ENCODE measurements at places on chromosomes 11 and 22.

- no peak for DNase-seq
Measured at GRCh38 chr22:36469094-36469710, 12.2 kb downstream of the TXN2 start.

DNA sequence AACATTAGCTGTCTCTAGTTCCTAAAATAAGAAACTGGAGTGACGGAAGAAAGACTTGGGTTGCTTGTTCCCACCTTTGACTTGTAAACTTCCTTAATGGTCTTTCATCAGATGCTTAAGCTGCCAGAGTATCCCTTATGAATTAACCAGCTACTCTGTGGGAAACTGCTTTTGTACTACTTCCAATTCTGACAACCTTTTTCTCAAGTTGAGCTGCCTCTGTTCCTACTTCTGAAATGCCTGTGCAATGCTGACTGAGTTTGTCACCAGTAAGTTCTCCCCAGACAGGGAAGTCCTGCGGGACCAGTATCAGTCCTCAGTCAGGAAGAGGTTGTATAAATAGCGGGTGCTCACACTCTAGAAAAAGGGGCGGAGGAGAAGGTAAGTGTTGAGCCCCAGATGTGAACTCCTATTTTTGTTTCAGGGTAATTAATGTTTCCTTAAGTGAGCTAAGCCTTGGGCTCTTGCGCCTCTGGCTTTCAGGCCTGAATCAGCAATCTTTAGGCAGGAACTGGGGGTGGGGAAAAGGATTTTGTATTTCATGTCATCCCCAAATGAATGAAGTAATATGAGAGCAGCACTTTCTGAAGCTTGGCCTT is 67.2 kb downstream of the CECR2 start:
- DNase-seq = no peak

- no peak for DNase-seq
Measured at GRCh38 chr22:19886605-19887255, 32.1 kb upstream of the GNB1L start.

- DNase-seq = no peak
Measured at GRCh38 chr22:28907311-28908008, 24.1 kb downstream of the ZNRF3 start.

DNA sequence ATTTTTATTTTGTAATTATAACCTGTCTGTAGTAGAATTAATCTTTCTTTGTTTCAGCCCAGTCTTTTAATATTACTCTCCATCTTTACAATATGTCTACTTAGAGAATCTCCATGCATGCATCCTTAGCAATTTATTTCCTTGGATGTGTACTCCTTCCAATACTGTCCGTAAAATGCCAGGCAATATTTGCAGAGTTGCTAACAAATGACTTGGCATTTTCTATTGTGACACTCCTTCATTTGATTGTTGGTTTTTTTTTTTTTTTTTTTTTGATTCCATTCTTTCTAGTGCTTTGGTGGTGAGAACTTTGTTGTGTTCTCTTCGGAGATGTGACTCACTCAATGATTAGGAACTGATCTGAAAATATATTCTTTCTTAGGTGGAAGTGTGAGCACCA is 220.3 kb downstream of the CNTN5 start:
- no peak for DNase-seq

- no peak for DNase-seq
Measured at GRCh38 chr22:49475253-49475652, 352.4 kb downstream of the BRD1 start.

- no peak for DNase-seq
Measured at GRCh38 chr22:44557064-44557748, 59.2 kb upstream of the RTL6 start.

- DNase-seq = peak; percentile 39
Measured at GRCh38 chr22:30386960-30387827, at the start of gene RNF215. RNF215 (minus strand) TSS chr22:30387411; CDS start chr22:30387313, 98 bp downstream.

GRCh38 chr22:29092243-29092642 is 19.4 kb downstream of the KREMEN1 start:
- no peak for DNase-seq

DNA sequence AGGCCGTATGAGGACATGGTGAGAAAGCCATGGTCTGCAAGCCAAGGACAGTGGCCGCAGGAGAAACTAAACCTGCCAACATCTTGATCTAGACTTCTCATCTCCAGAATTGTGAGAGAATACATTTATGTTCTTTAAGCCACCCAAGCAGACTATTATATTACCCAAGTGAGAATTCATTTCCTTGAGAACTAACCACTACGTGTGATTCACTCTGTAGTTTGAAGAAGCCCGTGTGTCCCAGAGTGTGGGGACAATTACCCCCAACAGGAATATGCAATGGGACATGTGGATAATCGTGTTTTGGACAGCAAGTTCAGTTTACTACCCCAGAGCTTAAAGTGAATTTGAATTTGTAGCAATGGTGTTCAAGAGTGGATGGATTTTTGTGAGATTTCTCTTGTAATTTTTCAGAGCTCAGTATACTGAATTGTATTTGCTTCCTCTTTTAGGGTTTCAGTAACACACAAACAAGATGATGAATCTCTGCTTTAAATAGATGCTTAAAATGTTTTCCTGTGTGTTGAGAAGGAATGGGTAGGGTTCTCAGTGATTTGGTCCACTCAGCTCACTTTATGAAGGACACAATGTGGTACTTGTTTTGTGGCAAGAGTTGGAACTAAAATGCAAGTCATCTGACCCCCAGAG is 100.0 kb upstream of the ARHGAP20 start:
- no peak for DNase-seq

GRCh38 chr22:45775062-45775461 is 103.4 kb downstream of the ATXN10 start:
- no peak for DNase-seq

DNA sequence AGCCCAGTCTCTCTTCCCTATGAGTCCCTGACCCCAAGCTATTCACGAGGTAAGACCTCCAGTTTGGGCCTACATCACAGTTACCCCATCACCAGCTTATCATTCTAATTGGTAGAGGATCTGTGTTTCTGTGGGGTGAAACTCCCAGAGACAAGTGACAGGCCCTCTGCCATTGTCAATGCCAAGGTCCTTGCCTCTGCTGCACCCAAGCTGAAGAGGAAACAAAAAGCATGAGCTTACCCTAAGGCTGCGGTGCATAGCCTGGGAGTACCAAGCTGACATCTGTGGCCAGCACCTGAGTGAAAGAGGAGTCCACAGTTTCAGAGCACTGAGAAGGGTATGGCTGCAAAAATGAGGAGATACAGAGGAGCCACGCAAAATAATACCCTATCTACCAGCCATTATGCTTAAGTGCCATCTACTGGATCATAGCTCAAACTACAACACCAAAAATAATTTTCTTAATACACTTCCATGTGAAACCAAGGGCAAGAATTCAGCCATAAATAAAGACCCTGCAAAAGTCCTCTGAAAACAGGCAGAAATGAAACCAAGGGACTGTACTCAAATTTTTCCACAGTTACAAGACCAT is 62.3 kb upstream of the ANO5 start:
- DNase-seq = peak; percentile 16

DNA sequence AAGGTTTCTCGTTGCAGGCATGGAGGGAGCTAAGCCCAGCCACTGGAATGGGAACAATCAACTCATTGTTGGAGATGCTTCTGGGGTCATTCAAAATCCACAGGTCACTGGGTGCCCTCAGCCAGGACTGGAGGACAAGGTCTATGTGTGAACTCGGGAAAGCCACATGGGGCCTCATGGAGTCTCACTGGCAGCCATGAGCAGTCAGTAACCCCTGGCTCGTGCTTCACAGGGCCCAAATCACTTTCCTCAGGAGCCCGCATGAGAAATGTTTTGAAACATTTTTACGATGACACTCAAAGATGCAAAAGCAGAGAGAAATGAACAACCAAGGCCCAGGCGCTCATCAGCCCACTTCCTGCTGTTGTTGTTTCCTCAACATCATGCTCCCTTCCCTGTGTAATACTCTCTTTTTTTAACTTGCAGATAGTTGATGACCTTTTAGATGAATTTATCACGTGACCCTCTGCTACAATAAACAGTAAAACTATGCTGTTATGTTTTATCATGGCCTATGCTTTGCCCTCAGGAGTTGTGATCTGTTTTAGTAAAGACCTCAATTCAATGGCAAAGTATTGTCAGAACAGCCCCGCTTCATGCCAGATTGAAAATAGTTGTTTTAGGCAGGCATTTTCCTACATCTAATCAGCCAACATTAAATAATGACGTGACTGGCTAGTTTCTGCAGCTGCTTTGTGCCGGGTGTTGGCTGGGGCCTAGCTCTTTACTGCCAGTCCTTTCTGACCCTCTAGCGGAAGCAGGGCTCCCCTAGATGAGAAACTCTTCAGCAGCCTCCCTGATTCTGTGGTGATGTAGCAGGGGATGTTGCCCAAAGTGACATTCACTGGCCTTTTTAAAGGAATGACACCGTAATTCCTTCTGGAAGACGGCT is 39.7 kb downstream of the ADAMTS15 start:
- DNase-seq = no peak

- no peak for DNase-seq
Measured at GRCh38 chr11:109847621-109848020, 245.6 kb upstream of the ZC3H12C start.

GRCh38 chr11:17159441-17159840 is 48.3 kb downstream of the PIK3C2A start:
- no peak for DNase-seq

DNA sequence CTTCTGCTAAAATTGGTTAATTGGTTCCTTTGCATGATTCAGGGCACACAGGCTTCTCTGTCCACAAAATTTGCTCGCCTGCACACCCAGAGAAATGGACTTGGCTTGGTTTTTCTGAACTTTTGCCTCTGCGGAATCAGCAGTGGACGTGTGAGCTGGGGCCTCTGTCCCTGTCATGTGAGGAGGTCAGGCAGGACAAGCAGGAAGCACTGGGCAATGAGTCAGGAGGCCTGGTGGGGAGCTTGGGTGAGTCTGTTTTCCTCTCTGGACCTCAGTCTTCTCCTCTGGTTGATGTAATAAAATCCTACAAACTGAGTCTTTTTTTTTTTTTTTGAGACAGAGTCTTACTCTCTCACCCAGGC is 10.4 kb upstream of the CELSR1 start:
- no peak for DNase-seq

DNA sequence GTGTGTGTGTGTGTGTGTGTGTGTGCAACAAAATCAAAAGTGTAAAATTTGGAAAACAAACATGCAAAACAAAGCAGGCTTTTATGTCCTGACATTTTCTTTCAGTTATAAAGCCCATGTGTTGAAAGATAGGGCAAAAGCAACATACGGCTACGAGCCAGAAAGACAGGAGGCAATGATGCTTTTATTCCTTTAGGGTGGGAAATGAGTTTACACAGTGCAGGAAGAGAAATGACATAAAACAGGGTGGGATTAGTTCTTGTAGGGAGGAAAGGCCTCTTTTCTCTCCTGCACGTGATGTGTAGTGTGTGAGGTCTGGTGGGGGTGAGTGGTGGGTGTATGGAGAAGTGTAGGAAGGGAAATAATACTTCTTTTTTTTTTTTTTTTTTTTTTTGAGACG is 29.4 kb downstream of the IL18 start:
- no peak for DNase-seq

DNA sequence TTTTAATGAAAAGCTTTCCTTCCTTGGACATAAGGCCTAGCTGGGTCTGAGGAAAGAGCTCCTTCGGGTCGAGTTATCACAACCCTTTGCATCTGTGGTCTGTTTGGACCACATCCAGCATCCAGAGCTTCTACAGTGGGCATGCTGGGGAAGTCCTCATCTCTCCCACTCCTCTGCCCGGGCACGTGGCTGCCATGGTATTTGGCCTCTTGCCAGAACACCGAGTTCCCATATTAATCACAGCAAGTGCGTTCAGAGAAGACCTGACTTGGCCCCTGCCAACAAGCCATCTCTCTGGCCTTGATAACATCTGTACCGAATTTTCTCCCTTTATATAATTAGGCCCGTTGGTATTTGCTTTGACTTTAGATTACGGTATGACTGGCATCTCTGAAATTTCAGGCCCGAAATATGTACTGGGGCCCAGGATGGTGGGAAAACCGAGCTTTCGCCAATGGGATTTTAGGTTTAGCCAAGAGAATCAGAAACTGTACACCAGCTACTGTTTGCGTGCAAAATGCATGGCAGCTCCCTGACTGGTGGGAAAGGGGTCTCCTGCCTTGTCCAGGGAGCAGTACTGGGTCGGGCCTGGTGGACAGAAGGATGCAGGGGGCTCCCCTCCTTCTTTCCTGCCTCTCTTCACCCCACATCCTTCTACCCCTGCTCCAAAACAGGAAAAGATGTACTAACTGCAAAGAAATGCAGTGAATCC is 90.0 kb downstream of the MICAL2 start:
- DNase-seq = peak; percentile 75

DNA sequence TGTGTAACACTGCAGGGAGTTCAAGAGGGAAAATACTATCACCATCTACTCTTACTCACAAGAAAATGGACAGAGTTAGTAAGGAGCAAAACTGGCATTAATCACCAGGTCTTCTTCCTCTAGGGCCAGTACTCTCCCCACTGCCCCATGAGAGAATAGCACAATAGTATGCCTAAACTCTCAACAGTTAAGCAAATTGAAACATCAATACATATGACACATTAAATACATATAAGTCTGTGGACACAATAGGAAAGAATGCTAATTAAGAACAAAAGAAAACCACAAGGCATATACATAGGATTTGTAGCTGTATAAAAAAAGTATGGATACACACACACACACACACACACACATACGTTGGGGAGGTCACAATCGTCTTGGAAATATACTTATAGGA is 197.9 kb upstream of the BDNF start:
- DNase-seq = no peak
